CD4-positive, alpha-beta T cell treated with Interleukin-4 for 1 hour (primary cell): ENCODE measurements at places on chromosomes 7 and 10.

- DNase-seq = peak; percentile 32
Measured at GRCh38 chr7:50166997-50167965, 74.2 kb upstream of the ZPBP start.

- DNase-seq = no peak
Measured at GRCh38 chr10:13993673-13994089, 337.0 kb downstream of the FRMD4A start.

DNA sequence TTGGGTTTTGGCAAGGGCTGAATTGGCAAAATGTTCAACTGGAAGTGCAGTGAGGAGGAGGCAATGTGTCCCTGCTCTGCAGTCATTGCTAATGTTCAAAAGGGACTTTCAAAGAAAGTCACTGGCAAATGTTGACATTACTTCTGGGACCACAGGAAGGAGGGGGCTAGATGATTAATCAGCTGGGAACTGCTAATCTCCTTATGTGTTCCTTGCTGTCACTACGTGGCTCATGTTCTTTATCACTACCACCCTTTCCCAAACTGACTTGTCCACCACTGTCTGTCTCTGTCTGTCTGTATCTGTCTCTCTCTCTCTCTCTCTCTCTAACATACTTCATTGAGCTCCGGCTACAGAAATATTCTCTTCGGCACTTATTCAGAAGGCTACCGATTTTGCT, 86.9 kb upstream of the MTPN start:
- DNase-seq = no peak

- no peak for DNase-seq
Measured at GRCh38 chr10:108663587-108663986, 1259.7 kb downstream of the XPNPEP1 start.

DNA sequence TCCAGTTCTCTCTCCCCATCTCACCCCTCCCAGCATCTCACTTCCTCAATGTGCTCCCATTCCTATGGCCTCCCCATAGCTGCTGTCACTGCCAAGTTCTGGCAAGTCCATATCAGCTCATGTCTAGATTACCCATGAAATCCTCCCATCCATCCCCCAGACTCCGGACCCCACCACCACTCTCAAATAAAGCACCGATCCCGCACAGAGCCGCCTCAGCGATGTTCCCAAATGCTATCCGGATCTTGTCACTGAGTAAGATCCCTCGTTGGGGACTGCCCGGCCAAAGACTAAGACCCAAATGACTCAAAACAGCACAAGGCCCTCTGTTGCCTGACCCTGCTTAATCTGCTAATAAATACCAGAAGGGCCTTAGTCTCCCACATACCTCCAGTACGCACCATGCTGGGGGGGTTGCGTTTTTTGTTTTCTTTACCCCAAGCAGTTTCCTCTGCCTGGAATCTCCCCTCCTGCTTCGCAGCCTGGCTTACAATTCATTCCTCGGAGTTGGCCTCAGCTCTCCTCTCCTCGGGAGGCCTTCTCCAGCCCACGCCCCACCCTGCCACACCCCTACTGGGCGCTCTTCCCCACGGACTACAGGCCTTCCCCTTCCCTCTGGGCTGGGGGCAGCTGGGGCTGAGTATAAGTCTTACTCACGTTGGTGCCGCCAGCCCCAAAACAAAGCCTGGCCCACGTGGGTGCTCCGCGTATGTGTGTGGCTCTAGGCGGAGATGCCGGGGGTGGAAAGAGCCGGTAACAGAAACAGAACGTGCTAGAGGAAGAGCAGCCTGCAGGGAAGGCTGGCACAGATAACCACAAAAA, 1.8 kb upstream of the DUSP5 start:
- peak; percentile 39 for DNase-seq

- peak; percentile 61 for DNase-seq
Measured at GRCh38 chr10:46228563-46229071, 58.2 kb upstream of the ANTXRL start.

DNA sequence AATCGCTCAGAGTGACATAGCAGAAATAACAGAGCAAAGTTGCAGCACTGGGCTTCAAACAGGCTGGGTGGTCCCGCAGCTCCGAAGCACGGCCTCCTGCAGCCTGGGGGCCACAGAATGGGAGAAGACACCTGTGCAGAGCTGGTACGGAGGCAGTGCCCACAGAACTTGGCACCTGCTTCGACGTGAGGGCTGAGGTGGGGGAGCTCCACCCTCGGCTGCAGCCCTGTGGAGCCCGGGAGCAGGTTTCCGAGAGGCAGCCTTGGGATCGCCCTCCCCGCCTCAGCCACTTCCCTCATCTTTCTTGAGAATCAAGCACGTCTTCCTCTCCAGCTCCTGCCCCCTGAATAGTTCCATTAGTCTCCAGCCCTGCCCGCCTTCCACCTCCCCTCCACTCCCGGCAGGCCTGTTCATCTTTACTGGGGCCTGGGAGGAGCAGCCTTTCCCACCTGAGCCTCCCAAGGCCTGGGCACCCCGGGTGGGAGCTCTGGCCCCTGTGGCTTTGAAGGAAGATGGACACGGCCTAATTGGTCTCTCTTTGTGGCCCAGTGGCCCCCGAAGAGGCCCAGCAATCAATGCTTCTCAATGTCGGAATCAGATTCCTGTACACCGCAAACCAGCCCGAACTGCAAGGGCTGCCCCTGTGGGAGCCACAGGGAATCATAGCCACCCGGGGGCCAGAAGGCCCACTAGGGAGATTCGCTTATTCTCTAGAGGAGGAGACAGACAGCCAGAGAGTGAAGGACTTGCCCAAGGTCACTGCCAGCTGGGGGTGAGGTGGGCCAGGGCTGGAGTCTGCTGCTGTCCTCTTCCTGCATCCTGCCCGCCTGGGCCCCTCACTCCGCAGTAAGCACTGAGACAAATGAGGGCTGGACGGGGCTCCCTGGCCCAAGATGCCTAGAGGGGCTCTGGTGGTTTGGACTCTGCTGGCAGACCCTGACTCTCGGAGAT, 17.0 kb upstream of the PCBD1 start:
- DNase-seq = no peak
